ENCODE measurements at places on chromosomes 6 and 20.

DNA sequence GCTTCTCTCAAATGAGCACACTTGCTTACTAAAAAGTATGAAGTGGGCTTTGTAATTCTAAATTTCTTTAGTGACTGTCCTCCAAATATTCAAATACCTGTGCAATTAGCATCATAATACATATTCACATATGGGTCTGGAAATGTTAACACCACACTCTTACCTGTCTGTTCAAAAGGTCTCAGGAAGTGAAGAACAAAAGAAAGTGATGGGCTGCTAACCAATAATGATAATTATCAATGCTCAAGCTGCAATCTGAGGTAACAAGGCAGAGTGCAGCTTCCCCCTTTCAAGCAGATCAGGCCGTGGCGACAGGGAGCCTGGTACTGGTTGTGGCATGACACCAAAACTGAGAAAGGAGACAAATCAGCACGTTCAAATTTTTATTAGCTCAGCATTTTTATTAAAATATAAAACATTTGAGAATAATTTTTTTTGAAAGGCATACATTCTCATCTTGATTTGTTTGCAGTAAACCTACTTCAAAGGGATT, 1044.7 kb upstream of the EPHA7 start:
- DNase-seq = no peak

- no peak for DNase-seq
Measured at GRCh38 chr6:3337521-3338350, 79.0 kb downstream of the PSMG4 start.

DNA sequence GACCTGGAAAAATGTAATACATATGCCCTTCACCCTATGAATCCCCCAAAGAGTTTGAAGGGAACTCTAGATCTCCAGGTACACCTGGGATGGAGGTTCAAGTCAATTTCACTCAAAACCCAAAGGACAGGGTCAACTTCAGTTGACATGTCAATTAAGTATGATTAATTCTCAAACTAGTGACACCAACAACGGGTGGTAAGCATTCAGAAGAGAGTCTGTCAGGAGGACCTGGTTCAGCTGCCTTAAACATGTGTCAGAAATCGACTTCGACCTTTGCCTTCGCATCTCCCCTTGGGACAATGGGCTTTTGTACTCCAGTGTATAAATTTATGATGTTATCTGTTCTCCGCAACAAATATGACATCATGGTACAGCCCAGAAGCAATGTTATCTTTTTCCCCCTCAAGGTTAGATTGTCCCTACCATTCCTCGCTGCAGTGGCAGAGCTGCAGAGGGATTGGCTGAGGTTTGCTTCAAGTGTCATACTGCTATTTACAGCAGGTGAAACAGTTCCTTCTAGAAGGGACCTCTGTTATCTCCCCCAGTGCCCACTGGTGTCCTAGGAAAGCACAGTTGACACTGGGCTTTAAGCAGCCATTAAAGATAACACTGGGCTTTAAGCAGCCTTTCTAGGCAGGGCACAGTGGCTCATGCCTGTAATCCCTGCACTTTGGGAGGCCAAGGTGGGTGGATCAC, 94.7 kb upstream of the SNX9 start:
- DNase-seq = no peak

DNA sequence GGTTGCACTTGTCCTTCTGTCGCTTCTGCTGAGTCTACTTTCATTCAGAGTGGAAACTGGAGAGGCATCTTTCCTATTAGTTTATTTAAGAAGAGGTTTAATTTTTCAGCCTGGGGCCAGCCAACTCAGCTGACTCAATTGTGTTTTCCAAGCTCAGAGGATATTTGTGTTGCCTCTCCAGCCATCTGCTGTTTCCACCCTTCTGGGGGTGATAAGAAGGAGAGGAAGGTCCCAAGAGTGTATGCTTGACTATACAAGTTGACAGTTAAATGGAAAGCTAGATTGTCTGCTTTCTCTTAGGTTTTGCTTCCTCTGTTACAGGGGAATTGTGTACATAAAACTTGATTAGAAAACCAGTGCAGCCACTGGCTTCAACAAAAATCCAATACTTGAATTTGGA, 3.0 kb downstream of the PSMF1 start:
- no peak for DNase-seq

GRCh38 chr6:32096394-32097258, 12.5 kb downstream of the TNXB start:
- DNase-seq = no peak

- DNase-seq = no peak
Measured at GRCh38 chr20:55322745-55323144, 682.6 kb downstream of the CBLN4 start.

GRCh38 chr6:2744209-2744771, 6.4 kb downstream of the MYLK4 start:
- DNase-seq = peak; percentile 69
